NCI-H524 treated with DMSO at 0.1 percent for 48 hours (cell line): ENCODE measurements at places on chromosomes 4 and X.
A peak's percentile ranks its signal among the peaks of the same experiment; 100 is the strongest.

- no peak for DNase-seq
Measured at GRCh38 chr4:41873380-41874295, 61.6 kb upstream of the TMEM33 start.

GRCh38 chrX:21503593-21503992, 129.4 kb downstream of the CNKSR2 start:
- DNase-seq = no peak

DNA sequence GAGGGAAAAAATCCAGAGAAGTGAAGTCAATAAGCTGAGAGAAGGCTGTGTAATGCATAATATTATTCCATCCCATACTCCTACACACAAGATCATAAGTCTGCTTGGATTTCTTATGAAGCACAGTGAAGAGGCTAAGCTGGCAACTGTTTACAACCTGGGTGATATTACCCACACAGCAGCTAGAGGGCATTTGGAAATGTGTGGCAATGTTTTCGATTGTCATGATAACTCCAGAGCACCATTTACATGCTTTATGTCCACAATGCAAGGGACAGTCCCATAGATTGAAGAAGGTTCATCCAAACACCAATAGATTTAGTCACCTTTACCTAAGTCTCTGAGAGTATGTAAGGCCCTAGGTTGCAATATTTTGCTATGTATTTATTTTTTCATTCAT, 412.2 kb downstream of the PPP3CA start:
- no peak for DNase-seq

GRCh38 chrX:9378980-9379696, 85.7 kb upstream of the TBL1X start:
- no peak for DNase-seq

DNA sequence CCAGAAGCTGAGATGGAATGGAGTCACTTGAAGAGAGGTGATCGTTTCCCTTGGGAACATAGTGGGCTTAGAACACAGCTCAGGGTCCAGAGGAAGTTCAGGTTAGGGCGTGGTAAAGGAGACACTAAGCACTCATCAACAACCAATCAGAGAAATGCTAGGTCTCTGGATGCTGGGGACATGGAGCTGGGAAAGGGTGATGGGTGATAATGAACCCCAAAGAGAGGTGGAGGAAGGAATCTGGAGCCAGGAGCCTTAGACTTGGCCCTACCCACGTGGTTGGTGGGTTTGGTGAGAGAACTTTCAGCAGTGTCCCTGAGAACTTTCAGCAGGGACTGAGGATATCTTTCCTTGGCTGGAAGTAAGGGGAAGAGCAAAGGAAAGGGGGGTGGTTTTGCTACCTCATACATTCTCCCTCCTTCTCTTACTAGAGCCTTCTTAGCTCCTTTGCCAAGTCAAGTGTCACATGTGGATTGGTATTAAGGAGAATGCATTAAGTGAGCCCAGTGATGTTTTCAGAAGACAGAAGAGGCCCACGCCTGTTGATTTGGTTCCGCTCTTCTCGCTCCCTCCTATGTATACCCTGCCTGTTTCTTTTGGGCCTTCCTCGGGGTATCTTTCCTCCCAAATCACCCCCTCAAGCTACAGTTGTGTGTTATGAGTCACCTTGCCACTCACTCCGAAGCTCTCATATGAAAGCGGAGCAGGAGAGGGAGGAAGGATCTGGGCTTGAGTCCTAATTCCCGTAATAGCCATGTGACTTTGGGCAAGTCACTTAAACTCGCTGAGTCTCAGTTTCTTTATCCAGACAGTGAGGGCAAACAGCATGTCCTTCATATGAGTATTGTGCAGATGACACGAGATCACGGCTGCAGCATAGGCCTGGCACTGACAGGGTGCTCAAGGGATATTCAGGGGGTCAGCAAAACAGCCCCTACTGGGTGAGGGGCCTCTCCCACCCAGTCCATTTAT, 63.1 kb downstream of the TSC22D3 start:
- DNase-seq = no peak

GRCh38 chrX:110133735-110134370, 130.9 kb downstream of the TMEM164 start:
- no peak for DNase-seq

DNA sequence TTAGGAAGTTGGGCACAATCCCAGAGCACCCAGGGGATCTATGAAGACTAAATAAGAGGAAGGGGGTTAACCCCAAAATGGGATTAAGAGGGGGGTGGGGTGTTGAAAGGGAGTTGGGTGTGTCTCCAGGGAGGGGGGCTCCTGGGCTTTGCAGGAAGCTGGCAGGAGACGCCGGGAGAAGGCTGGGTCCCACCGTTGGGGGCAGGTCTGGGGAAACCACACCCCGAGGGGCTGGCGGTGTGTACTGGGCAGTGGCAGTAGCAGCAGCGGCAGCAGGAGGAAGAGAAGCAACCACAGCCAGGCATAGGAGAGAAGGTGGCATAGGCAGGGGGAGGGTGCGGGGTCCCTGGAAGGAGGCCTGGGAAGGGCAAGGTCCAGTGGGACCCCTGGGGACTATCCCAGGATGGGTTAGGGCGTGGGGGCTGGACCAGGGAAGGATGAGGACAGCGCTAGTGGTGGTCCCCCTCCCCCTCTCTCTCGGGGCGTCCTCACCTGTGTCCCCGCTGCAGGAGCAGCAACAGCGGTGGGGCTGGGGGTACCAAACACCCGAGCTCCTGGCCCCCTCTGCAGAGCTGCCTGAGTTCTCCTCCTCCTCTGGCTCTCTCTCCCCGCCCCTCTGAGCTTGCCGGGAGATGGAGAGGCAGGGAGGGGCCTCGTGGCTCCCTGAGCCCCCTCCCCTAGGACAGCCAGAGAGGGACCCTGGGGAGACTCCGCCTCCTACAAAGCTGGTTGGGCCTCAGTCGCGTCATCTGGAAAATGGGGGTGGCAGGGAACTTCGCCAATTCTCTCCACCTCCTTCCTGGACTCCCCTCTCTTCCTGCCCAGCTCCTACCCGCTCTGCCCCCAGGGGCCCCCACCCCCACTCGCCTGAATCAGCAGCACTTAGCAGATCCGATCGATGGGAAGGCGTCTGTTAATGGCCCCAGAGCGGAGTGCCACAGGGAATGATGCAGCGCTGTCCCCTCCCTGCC, at the start of gene KCND1:
TSS of gene KCND1 (minus strand) at position 596 of the 971 bp plus-strand sequence. CDS start 1,573 bp downstream, outside the sequence.
- no peak for DNase-seq

GRCh38 chr4:52853351-52853750, 8.8 kb upstream of the RASL11B start:
- no peak for DNase-seq

DNA sequence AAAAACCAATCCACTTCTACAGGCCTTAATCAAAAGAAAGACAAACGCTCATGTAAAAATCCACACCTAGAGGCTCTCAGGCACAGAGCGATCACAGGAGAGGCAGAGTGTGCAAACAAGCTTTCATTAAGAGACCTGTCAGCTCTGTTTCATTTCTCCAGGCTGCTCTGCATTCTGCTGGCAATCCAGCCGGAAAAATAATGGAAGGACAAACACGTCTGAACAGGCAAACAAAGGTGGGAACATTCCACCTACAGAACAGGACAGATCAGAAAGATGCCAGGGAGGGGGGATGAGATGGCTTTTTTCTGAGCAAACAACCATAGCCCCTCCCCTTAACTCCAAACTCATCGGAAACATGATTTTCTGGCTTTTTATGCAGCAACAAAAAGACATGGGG, 9.7 kb downstream of the SOD3 start:
- DNase-seq = no peak

GRCh38 chrX:108537005-108537404, 97.4 kb downstream of the COL4A5 start:
- DNase-seq = no peak

GRCh38 chrX:129618997-129619396, 35.8 kb downstream of the APLN start:
- no peak for DNase-seq

DNA sequence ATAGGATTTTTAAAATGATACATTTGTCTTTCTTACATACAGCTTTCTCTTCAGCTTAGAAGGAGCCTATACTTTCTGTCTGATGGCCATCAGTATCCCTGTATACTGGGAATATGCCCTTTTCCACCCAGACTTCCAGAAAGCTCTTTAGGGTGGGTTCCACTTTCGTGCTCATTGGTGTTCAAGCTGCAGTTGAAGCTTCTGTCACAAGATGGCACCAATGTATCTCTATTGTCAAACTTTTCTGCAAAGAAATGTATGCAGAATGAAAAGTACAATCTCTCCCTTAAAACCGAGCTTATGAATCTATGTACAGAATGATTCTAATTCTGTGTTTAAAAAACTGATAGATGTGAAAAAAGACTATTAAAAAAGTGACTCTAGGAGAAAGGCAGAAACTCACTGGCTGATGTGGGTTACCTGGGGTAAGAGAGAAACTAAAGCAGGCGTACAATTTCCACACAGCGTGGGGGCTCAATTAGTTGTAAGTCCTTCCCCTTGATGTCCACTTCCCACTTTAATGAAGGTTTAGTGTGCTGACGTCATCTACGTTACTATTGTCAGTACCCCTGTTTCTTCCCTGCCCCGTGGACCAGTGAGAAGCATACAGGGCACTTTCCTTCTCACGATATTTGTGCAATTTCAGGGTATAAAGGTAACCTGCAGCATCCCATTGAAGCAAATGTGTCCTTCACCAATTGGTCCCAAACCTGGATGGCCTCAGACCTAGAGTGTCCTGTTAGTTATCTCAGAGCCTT, 57.3 kb upstream of the TCEAL2 start:
- no peak for DNase-seq

DNA sequence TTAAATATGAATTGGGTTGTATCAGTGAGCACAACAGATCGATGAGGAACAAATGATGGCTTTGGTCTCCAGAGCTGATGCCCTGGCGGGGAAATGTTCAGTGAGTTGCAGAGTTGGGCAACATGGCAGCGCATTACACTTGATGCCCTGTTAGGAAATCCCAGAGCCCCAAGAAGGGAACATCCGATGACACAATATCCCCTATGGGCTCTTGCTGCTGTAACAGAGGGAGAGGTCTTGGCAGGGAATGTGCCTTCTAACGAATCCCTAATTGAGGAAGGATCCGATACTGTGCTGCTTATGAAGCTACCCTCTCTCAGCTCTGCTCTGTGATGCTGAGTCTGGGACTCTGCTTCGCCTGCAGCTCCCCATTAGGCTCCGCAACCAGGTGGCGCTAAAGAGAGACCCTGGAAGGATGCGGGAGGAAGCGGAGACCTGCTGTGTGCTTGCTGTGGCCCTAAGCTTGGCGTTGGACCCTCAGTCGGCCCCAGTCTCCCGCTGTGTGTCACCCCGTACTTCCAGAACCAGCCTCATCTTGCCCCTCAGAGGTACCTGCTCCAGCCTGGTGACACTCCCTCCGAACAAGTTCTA, 38.9 kb downstream of the PDHA1 start:
- no peak for DNase-seq

DNA sequence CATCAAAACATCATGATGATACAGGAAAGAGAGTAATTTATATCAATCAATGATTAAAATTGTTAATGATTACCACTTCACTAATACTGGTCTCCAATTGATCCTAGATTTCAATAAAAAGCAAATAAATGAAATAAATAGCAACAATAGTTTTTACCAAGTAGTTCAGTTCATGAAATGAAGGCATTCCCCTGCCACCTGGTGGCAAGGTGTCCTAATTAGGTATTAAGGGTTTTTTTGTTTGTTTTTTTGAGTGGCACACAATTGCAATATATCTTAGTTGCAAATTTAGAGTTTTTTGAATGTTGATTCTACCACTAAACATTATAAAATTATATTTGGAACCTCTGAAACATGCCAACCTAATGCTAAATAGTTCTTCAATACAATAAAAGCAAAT, 157.4 kb upstream of the PDE5A start:
- DNase-seq = no peak

DNA sequence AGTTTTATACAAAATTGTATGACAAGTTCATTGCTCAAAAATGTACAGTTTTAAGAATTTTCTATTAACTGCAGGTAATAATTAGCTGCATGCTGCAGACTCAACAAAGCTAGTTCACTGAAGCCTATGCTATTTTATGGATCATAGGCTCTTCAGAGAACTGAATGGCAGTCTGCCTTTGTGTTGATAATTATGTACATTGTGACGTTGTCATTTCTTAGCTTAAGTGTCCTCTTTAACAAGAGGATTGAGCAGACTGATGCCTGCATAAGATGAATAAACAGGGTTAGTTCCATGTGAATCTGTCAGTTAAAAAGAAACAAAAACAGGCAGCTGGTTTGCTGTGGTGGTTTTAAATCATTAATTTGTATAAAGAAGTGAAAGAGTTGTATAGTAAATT, 131.0 kb downstream of the TET2 start:
- DNase-seq = peak; percentile 44

GRCh38 chrX:39301036-39301435, 499.8 kb downstream of the MID1IP1 start:
- peak; percentile 96 for DNase-seq

- no peak for DNase-seq
Measured at GRCh38 chr4:24840826-24841543, 45.6 kb downstream of the SOD3 start.

DNA sequence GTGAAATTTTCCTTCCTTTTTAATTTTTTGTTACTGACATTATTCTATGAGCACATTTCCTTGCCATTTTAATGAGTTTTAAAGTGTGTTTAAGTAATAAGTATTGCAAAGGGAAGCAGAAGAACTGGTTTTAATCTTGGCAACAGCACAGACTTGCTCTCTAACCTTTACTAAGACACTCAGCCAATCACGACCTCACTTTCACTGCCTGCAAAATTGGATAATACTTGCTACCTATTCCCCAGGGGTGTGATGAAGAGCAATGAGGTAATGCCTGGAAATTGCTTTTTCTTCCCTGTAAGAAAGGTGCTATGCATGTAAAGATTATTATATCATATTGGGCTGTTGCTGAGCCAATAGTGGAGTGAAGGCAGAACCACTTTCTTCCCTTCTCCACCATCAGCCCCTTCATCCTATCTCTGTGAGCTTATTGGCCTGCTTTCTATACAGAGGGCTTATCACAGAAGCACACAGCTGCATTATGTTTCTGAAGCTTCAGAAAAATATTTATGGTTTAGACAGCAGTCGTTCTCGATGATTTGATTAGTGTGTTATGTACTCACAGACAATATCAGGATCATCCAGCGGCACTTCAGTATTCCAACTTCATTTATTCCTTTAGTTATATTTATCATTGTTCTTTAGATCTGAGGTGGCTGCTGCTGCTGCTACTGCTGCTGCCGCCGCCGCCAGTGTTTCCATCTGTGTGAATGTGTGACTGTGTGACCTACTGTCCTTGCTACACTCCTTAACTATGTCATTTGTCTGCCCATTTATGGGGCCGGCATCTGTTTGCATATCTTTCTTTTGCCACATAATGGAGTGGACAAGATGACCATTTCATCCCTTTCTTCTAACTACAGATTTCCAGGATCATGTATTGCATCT, 255.1 kb downstream of the C4orf33 start:
- no peak for DNase-seq

GRCh38 chr4:93855926-93856325, 27.4 kb downstream of the ATOH1 start:
- DNase-seq = no peak

DNA sequence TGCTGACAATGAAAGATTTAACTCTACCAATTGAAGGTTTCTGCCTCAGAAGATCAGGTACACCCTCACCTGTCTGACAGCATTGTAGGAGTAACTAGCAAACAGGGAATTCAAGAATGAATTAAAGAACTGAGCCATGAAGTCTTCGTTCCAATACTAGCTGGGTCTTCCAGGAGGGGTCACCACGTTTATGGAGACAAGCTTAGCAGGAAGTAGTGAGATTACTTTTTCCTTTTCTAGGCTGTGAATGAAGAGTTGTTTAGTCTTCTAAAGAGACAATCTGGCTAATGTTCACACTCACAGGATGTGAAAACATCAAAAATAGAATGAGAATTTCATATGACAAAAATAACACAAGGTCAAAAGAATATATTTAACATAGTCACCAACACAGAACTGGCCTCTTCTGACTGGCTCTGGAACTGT, 54.9 kb downstream of the REELD1 start:
- no peak for DNase-seq

- DNase-seq = no peak
Measured at GRCh38 chr4:113159942-113160545, 110.6 kb downstream of the ANK2 start.
